Stimulated activated naive CD4-positive, alpha-beta T cell (primary cell): ENCODE measurements at places on chromosomes 5 and 9.

- DNase-seq = no peak
These were observed 284.4 kb upstream of the RFX3 start for GRCh38 chr9:3810231-3810630.

DNA sequence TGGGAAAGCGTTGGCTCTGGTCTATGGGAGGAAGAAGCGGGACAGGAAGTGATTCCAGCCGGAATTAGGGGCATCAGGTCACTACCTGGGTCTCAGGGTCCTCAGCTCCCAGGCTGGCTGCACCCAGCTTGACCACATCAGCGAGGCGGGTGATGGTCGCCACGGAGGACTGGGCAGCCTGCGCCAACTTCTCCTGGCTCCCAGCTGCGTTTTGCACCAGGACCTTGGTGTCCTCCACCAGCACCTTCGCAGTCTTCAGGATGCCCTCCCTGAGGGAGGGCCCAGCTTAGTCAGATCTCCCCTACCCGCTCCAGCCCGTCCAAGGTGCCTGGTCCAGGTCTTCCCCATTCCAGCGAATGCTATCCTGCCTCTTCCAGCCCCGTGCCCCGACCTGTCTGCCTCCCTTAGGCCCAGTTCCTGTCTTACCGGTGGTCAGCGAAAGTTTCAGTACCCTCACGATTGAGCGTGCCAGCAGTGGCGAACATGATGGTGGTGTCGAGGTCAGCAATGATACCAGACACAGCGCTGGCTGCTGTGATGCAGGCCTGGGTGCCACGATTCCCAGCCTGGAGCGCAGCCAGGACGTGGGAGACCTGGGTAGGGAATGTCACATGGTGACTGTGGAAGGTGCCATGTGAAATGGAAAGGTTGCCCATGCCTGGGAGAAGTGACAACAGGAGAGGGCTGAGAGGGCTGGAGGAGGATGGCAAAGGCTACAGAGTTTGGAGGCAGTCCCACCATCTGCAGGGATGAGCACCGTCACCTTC lies 14.4 kb upstream of the TPM2 start:
- no peak for DNase-seq

DNA sequence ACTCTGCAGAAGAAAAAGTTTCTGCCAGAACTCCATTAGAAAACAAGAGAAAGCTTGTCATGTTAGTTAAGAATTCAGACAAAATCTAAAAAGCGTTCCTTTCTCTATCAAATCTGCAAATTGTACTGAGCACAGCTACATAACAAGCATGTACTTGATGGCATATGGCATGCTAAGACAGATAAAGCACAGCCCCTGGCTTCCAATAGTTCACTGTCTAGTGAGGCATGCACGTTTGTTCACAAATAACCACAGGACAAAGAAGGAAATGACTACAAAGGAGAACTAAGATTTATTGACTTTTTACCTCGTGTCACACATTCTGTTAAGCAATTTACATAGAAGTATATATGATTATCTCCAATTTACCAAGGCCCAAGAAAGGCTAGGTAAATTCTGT lies 518.2 kb upstream of the TLE4 start:
- DNase-seq = no peak

- no peak for DNase-seq
These were observed 259.7 kb upstream of the ZNF608 start for GRCh38 chr5:125006011-125006685.

DNA sequence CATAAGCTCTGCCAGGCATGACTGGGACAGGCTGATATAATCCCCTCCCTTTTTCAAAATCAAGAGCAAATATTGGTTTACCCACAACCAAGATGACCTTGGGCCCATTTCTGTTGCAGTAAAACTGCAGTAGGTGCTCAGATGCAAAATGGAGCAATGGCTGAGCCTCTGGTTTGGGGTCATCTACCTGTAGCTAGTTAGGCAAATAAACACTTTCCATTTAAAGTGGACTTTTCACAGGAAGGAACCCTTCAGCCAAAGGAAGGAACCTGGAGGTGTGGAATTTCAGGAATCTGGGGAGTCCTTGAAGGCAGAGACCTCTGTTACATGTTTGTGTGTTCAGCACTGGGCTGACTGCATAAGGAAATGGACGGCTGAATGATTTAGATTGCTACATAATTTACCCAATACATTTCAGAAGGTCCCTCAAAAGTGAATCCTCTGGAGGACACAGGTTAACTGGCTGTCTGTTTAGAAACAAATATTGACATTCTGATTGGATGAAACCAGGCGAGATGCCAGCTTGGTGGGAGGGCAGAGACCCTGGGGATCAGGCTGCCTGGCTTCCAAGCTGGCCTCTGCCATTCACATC lies 170.1 kb upstream of the ZNF618 start:
- no peak for DNase-seq

DNA sequence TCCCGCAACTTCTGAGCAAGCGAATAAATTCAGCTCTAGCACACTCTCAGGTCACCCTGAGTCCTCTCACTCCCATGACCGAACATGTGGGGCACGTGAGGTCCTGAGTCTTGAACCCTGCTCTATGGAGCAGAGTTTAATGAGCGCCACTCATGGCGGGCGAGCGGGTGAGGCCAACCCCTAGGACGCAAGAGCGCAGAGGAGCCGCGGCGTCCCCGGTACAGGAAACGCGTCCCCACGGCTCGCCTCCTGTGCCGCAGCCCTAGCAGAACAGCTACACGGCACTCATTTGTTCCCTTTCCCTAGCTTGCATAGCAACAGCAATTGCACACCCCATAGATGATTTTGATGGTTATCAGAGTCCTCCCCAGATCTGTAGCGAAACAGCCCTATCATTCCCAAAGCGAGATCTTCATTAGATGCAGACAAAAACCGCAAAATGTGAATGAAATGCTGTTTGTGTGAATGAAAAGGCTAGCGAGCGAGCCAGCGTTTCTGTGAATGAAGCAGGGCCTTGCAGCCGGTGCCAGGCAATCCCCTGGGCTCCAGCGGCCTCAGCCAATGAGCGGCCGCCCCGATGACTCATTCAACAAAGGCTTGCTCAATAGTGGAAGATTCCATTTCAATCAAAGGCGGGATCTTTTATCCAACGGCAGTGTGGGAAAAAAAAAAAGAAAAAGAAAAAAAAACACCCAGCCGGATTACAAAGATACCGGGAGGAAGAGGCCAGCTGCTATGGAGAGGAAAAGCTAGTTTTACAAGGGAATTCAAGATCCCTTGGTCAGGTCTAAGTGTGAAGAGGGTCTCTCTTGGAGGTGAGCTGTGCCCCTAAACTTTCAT lies 1.5 kb upstream of the SHC3 start:
- DNase-seq = no peak
